ENCODE measurements at places on chromosomes 1 and 21.

GRCh38 chr1:166676981-166677380, 162.3 kb upstream of the POGK start:
- DNase-seq, result no peak

DNA sequence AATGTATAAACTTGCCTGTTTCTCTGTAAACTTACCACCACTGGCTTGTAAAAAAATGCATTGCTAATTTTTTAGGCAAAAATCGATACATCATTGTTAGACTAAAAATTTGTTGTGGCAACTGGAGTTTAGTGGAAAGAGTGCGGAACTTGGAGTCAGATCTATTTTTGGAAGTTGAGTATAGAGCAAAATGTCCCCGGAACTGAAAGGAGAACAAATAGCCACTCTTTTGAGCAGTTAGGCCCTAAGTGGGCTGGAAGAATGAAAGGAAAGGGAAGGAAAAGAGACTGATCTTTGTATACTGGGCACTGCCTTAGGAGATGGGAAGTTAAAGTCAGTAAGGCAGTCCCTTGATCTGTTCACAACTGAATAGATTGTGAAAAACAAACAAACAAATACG, 30.2 kb downstream of the OPTC start:
- DNase-seq, result no peak

DNA sequence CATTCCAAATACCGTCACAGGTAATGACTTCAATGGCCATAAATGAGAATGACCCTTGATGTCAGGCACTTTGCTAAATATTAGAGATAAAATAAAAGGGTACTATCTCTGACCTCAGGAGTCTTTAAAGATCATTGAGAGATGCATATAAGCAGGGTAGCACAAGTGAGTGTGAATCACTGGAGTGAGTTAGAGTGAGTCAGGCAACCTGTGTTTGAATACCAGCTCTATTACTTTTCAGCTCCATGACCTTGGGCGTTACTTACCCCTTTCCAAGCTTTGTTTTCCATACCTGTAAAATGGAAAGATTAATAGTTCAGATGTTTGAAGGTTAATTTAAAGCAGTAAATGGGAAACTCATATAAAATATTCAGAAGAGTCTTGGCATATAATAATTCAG, 1058.0 kb upstream of the ADGRL4 start:
- no peak for DNase-seq

DNA sequence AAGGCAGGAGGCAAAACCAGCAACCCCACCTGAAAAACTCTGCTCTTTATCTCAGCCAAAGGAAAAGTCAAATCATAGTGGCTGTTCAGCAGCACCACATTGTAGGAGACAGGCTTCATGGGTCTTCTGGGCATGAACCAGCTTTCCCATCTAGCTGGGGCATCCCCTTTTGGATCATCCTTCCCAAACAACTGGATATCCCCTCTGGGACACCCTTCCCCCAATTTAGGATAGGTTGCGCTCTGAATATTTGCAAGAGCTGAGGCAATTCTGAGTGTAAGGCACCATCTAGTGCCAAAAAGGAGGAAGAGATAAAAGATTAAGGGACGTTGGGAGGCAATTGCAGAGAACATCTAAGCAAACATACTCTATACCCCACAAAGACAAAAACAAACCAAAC, 295.8 kb downstream of the MATN1 start:
- DNase-seq, result no peak

- no peak for DNase-seq
Measured at GRCh38 chr21:17789656-17790055, 29.5 kb downstream of the C21orf91 start.

GRCh38 chr1:94743862-94744261, 76.3 kb upstream of the SLC44A3 start:
- DNase-seq, result peak; percentile 77

DNA sequence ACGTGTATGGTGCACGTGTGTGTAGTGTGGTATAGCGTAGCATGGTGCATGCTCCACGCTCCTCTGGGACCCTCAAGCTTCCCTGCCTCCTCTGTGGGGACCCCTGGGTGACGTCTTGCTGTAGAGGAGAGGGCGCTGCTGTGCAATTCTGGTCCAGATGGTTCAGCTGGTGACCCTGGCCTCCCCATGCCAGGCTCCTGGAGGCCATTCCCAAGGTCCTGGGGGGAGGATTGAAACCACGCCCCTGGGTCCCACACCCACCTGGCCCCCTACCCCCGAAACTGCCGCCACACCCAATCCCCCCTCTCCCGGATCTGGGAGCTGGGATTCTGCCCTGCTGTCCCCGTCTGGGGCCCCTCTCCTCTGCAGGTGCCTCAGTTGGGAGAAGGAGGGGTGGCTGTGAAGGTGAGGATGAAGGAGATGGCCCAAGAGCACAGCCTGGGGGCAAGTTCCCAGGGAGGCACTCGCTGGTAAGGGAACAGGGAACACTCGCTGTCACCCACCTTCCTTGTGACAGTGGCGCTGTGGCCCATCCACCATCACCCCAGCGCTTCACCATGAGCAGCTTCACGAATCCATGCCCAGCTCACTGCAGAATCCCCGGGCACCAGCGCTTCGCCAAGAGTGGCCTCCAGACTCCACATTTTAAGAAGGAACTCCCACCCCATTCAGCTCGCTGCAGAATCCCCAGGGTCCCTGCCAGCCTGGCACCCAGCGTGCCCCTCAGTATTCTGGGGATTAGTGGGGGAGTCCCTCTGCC, 38.0 kb downstream of the WDR4 start:
- DNase-seq, result no peak

GRCh38 chr1:172999349-172999748, 51.4 kb downstream of the TNFSF18 start:
- DNase-seq, result no peak

DNA sequence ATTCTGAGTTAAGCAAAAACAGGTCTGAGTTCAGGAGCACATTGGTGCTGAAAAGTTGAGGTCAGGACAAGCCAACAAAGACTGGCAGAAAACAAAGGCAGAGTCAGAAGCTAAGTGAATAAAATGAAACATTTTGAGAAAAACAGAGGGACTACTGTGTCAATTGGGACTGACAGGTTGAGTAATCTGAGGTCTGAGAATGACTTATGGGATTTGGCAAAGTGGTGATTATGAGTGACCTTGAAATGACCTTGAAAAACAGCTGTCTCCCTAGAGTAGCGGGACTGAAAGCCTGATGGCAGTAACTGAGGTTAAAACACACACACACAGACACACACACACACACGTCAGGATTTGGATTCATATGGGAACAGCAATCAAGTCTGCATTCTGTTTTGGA, 8.8 kb upstream of the COG2 start:
- no peak for DNase-seq

DNA sequence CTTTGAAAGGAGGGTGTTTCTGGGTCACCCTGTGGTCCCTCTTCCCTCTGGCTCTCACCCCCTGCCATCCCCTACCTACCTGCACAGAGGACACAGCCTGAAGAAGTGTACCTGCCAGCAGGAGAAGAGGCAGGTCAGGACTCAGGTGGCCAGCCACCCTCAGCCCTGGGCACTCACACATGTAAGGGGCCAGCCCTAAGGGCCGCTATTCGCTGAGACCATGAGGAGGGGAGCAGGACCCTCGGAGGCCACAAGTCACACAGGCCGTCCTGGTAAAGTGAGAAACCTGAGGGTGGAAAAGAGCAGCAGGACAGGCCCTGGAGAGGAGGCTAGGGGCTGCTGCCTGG, 1.2 kb downstream of the ZNF692 start:
- no peak for DNase-seq

GRCh38 chr1:31483012-31483946, 70.3 kb downstream of the SERINC2 start:
- peak; percentile 68 for DNase-seq

DNA sequence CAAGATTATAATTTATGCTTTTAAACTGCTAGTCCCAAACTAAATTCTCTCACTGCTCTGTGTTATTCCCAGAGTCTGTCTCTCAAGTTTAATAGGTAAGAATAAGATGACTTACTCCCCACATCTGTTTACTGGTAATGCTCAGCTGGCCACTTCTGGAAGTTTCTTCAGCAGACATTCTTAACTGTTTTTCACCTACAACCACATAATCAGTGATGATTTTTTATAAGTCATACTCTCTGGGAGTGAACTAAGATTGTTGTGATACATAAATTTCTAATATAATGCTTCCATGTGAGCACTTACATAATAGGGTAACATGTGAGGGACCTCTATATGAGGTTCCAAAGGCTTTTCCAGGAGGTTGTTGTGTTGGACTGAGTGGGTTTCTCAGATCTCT, 8.7 kb downstream of the SLAMF7 start:
- no peak for DNase-seq

GRCh38 chr21:28516021-28516420, 476.7 kb downstream of the LTN1 start:
- DNase-seq, result no peak

GRCh38 chr1:114956570-114956969, 73.1 kb upstream of the TSHB start:
- peak; percentile 27 for DNase-seq

DNA sequence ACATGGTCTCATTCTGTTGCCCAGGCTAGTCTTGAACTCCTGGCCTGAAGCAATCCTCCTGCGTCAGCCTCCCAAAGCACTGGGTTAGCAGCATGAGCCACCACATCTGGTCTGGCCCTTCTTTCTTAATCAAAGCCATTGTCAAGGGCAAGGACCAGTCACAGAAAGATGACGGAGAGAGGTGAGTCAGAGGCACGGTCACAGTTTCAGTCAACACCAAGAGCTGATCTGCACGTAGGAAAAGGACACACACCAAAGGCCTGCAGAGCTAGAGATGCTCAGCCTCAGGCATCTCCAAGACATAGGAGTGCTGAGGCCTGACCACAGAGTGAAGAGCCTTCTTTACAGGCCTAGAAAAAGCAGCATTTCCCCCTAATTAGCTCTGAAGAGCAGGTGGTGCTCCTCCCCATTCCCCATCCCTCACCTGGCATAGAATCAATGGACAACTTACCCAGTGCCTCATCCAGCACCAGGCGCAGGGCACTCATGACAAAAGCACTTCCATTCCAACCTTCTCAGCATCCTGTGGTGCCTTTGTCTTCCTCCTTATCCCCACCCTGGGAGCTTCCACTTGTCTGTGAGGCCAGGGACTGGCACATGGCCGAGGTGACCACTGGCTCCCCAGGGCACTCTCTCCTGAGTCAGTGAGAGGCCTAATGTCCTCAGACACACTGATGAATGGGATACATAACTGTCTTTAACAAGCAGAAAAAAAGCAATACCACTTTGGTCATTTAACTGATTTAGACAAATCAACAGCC, 139.8 kb downstream of the AJAP1 start:
- DNase-seq, result no peak

GRCh38 chr1:53918343-53918742, 24.4 kb downstream of the DIO1 start:
- DNase-seq, result no peak

DNA sequence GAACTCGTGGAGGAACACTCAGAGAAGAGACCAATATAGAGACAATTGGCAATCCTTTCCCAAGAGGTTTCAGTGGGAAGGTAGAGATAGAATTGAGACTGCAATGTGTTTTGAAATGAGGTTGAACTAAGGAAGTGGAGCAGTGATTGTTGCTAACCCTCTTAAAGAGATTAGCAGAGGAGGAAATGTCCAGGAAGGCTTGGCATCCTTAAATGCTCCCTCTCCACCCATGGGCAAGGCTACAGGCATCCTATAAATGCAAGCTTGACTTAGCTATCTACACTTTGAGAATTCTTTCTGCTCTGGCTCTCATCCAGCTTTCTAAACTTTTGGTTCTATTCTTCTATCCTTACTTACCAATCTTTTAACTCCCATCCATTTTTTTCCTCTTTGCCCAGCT, 30.3 kb upstream of the XPR1 start:
- no peak for DNase-seq

DNA sequence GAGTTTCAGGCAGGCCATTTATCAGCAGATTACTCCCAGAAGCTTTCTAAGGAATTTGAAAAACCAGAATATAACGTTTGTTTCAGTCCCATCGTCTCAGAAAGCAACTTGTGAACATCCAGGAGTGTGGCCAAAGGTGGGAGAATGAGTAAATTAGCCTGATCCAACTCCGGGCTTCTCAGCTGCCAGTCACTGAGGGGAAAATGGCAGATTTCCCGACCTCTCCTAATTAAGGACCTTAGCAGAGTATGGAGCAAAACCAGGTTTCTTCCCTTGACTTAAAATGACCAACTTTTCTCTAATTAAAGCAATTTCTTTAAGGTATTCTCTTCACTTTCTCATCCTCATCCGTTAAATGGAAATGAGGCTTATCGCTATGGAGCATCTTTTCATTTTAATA, 1.0 kb downstream of the CORT start:
- no peak for DNase-seq

GRCh38 chr1:109361649-109362048, 36.1 kb downstream of the SORT1 start:
- DNase-seq, result no peak

DNA sequence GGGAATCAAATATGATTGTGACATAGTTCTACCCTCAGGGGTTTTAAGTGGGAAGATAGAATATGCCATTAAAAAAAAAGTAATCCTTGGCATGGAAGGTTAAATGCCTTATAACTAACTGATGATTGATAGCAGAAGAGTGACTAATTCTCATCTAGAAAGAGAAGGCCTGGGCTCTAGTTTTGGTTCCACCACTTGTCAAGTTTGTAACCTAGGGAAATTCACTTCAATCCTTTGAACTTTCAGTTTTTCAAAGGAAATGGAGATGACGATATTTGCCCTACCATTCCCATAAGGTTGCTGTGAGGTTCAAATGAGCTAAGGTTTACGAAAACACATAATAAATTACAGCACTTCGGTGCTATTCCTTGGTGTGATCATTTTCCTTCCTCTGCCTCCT, 88.5 kb downstream of the GPR88 start:
- no peak for DNase-seq

GRCh38 chr1:176754676-176755075, 291.7 kb downstream of the PAPPA2 start:
- DNase-seq, result no peak
